ENCODE measurements at places on chromosomes 3 and 15.

- DNase-seq = no peak
Measured at GRCh38 chr3:107954845-107955244, 136.0 kb downstream of the CD47 start.

DNA sequence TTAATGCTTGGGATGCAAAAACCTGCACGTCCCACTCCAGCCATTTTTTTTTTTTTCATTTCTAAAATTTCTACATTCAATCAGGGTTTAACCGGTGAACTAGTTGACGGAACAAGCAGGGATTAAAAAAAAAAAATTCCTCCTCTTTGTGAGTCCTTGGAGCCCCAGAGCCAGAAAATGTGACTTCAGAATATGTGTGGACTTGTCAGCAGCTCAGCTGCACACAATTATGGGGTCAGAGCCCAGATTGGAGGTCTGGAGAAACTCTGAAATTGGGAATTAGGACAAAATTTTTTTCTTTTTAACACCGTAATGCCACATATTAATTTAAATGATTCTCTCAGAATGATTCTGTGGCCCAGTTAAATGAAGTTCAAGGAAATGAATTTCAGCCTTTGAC lies 921.0 kb upstream of the CFAP20DC start:
- no peak for DNase-seq

- DNase-seq = no peak
Measured at GRCh38 chr3:149848688-149849087, 35.7 kb downstream of the RNF13 start.

GRCh38 chr3:71031181-71031580 lies 552.3 kb downstream of the FOXP1 start:
- no peak for DNase-seq

DNA sequence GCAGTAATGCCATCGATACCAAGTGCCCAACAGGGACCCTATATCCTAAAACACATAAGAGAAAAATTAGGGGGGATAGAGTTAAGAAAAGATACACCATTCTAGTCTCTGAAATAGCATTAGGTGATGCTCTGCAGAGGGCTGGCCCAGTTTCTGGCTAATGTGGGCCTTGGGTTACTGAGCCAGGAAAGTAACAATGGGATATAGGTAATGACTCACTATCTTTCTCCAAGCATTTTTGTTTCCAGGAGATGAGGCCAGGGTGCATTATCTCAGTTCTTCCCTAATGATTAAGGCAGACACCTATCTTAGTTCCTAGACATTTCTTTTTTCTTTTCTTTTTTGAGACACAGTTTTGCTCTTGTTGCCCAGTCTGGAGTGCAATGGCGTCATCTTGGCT lies 50.0 kb downstream of the PRKAR2A start:
- no peak for DNase-seq

DNA sequence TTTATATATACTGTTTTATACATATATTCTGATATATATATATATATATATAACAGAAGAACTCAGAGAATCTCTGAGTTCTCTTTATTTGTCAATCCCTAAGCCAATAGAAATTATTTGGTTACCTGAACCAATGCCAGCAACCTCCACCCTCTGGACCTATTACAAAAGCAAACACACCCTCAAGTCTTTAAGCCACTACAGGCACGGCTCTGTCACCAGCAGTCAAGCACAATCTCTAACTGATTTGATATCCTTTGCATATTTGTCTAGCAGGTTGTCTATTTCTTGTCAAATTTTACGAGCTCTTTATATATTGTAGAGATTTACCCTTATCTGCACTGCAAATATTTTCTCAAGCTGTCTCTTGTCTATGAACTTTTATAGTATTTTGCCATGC lies 66.6 kb upstream of the TOPAZ1 start:
- no peak for DNase-seq

DNA sequence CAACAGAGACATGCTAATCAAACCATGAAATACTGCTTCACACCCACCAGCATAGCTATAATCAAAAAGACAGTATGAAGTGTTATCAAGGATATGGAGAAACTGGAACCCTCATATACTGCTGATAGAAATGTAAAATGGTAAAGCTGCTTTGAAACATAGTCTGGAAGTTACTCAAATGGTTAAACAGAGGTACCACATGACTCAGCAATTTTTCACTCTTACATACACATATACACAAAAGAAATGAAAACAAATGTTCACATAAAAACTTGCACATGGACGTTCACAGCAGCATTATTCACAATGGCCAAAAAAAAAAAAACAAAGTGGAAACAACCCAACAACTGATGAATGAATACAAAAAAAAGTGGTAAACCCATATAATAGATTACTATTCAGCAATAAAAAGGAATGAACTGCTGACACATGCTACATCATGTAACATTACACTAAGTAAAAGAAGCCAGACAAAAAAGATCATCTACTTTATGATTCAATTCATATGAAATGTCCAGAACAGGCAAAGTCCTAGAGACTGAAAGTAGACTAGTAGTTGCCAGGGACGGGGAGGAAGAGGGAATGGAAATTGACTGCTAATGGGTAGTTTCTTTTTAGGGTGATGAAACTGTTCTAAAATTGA lies 23.2 kb downstream of the ZNF148 start:
- no peak for DNase-seq

GRCh38 chr3:187016639-187017345 lies 86.5 kb downstream of the ST6GAL1 start:
- no peak for DNase-seq

DNA sequence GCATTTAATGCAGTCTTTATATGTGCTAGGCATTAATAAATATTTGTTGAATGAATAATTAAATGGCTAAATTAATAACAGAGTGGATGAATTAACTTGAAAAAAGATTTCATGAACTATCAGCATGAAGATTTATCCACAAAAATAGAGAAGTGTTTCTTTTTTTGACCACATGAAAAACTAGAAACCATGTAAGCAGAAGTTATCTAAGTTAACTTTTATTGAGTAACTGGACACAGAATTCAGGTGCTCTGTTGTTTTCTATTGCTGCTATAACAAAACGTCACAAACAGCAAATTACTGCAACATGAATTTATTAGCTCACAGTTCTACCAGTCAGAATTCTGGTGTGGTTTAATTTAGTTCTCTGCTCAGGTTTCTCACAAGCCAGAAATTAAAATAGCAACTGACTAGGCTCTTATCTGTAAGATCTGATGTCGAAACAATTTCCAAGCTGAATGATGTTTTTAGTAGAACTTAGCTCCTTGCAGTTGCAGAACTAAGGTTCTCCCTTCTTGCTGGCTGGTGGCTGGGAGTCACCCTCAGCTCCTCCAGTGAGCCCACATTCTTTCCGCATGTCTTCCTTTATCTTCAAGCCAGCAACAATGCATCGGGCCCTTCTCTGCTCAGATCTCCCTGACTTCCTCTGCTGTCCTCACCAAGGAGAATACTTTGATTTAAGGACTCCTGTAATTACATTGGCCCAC lies 810.2 kb upstream of the ALCAM start:
- no peak for DNase-seq

DNA sequence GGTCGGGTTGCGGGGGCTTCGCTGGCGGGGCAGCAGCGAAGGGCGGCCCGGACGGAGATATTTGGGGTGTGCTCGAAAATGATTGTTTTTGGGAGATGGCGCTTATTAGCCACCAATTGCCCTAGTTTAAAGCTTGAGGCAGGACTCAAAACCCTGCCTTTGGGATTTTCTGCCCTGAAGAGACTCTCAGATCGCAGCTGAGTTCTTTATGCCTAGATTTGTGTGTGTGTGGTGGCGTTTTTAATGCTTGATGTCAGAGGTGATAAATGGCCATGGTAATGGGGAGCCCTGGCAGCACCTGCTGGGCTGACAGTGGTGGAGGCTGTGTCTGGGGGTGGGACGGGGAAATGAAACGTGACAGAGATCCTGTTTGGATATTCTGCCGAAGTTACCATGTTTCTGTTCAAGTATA lies 604 bp downstream of the KCTD6 start:
- peak; percentile 11 for DNase-seq

All from ACHN (cell line).